ENCODE measurements at places on chromosomes 13 and 19. TPM values are rescaled to one million over a fixed set of nuclear protein-coding genes. Genes with fewer than 3 reads are reported as not detected.

KLK12 gene
- not detected for total RNA-seq

GRCh38 chr19:15498910-15499309 is 9.4 kb upstream of the CYP4F22 start:
- no peak for DNase-seq

DNA sequence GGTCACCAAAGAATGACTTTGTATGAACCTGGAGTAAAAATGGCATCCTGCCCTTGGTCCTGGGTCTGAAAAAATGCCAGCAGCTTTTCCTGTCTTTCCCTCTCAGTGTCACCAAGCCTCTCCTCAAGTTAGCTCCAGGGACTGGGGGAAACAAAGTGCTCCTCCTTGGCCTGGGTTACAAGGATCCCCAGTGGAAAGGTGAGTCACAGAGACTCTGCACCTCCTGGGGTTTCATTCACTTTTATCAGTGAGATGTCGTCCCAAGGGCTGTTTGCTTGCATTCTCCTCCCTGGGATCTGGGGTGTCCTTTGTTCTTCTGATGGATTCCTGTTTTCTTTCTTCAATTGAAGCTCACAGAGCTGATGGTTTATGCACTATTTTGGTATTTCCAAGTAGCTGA is 93.2 kb upstream of the CSNK1A1L start:
- no peak for DNase-seq

DNA sequence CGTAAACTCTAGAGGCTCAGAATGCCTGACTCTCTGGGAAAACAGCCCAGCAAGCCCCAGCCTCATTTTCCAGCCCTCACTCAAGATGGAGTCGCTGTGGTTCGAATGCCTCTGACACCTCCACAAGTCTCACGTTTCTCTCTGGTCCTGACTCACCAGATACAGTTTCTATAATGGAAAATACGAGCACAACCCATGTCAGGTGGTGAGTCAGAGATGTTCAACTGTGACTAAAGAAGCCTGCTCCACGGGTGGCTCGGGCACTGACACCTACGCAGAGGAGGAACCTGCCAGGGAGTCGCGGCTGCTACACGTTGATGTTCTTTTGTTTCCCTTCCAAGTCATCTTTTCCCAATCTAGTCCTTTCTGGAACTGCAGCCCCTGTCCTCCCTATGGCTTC is 87.1 kb upstream of the STK24 start:
- DNase-seq: peak; percentile 14

DNA sequence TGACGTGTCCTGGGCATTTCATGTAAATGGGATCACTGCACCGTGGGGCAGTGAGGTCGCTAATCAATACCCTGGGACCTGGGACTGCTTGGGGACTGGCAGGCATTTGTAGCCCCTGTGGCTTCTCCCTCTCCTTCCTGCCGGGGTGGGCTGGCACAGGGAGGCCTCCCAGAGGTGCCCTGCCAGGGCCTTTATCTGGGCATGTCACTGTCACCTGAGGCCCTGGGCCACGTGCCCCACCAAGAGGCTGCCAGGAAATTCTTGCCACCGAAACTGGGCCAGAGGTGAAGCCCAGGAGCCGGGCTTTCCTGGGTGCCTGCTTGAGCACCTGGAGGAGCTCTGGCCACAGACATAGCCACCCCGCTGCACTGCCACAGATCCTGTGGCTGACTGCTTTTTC is 1.8 kb upstream of the NMRK2 start:
- DNase-seq: no peak

HCST gene
- 0.81 TPM for total RNA-seq

OR7C1 gene
- not detected for total RNA-seq

- DNase-seq: no peak
Measured at GRCh38 chr19:30447553-30447870, 75.3 kb downstream of the ZNF536 start.

DNA sequence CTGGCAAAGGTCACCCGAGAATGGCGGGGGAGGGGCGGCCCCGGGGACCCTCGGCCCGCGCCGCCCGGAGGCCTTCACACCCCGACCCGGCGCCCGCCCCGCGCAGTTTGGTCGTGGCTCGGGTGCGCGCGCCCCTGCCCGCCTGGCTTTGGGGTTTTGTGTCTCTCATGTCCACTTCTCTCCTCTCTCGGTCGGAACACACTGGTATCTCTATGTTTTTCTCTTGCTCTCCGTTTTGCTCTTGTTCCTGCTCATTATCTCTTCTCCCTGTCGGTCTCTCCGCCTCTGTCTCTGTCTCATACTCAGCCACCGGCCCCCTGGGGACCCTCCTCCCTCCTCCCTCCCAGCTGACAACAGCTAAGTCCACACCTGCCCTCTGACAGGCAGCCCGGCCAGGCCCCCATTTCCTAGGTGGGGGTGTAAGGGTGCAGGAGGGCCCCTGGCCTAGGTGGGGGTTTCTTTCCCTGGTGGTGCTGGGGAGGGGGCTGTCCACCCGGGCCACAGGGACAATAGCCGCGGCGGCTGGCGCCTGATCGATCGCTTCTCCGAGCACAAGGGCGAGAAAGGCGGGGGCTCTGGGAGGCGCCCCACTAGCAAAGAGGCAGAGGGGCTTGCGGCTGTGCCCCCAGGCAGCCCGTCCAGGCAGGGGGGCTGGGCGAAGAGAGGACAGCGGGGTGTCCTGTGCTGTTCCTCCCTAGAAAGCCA is 2.3 kb downstream of the ONECUT3 start:
- DNase-seq: no peak

DNA sequence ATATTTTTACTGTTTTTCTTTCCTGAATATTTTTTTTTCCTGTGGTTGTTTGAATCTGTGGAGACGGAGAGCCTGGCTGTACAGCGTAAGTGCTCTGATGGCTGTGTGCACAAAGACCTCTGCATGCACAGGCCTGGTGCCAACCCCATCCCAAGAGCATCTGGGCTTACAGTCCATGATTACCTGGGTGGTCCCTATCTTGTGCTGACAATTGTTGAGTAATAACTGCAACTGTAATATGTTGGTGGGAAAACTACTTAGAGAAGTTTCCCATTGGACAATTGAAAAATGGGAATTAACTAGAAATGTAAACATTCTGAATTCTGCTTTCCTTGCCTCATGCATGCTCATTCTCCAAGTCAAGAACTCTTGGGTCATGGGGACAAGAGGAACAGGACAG is 268.7 kb downstream of the SHISA2 start:
- no peak for DNase-seq

ZNF416 gene
- 3.4 TPM for total RNA-seq

GRCh38 chr13:25380741-25381324 is 9.1 kb downstream of the ATP8A2 start:
- DNase-seq: no peak

DNA sequence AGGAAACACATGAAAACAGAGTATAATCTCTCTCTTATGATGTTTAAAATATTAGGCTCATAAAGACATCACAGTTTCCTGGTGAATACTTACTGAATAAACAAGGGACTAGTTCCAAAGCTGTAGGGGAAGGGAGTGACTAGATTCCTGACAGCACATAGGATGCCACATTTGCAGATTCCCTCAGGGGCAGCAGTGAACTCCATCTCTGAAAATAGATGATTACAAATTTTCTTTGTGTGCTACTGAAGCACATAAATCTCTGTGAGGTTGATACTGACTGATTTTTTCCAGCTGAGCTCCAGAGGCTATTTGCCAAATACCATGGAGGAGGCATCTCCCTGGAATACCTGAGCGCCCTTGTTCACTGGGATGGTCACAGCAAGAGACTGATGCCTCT is 77.3 kb downstream of the FGF9 start:
- DNase-seq: no peak

DNA sequence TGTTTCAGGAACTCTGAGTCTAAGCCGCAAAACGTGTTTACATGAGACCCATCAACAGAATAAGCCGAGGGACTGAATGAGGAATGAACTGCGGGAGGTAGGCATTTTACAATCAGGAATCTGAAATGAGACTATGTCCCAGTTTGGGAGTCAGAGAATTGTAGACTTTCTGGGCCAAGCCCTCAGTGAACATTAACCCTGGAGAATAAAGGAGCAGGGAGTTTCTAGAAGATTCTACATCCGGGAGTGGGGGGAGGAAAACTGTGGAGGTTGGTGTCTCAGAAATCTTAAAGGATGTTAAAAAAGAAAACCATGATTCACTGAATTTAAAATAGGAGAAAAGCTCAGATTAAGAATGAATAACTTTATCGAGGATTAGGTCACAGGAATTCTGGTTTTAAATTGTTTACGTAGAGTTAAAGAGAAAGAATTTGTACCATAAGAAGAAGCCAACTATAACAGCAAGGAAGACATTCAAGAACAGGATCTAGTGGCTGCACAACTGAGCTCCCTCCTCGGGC is 18.5 kb downstream of the RFX2 start:
- peak; percentile 80 for DNase-seq

HNRNPM gene
- 41.8 TPM for total RNA-seq

ZNF610 gene
- 2.3 TPM for total RNA-seq

- no peak for DNase-seq
Measured at GRCh38 chr13:55087085-55087484, 2053.6 kb upstream of the PRR20A start.

DNA sequence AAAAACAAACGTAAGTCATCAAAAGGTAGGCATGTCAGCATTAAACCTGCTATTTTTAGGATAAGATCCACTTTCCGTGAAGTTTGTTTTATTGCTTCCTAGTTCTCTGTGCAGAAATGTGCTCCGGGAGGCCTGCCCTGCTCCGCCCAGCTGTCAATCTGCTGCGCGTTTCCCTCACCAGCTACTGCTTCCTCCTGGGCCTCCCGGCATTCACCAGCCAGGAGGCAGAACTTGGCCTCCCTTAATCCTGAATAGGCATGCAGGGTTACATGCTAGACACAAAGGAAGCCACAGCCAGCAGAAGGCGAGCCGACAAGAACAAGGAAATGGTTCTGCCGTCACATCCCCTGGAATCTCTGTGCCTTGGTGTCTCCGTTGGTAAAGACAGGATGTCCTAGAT is 386.2 kb downstream of the IRS2 start:
- DNase-seq: no peak

DNA sequence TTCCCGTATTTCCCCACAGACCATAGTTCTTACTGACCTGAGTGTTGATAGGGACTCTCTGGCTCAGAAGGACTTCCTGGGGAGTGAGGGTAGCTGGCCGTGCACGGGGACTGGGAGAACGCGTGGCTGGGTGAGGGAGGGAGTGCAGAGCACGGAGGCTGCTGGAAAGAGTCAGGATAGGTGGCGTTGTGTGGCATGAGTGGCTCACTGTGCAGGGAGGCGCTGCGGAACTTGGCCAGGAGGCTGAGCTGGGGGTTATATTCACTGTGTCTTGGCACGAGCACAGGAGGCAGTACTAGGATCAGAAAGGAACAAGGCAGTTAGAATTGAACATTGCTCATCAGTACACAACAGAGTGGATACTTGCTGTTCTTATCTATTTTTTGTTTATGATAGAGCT is 47.4 kb downstream of the SMAD9 start:
- no peak for DNase-seq

DNA sequence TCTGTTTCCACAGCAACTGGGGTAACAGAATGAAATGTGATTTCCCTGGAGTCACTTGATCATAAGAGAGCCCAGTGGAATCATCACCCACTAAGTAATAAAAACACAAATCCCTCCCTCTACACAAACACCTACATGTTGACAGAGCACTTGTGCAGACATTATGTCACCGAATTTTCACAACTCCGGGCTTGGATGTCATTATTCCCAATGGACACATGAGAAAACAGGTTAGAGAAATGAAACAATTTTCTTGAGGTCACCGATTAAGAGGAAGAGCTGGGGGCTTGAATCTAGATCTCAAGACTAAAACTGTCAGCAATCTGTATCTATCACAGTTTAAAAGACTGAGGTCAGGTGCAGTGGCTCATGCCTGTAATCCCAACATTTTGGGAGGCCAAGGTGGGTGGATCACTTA is 3.1 kb downstream of the XRCC1 start:
- no peak for DNase-seq

DNA sequence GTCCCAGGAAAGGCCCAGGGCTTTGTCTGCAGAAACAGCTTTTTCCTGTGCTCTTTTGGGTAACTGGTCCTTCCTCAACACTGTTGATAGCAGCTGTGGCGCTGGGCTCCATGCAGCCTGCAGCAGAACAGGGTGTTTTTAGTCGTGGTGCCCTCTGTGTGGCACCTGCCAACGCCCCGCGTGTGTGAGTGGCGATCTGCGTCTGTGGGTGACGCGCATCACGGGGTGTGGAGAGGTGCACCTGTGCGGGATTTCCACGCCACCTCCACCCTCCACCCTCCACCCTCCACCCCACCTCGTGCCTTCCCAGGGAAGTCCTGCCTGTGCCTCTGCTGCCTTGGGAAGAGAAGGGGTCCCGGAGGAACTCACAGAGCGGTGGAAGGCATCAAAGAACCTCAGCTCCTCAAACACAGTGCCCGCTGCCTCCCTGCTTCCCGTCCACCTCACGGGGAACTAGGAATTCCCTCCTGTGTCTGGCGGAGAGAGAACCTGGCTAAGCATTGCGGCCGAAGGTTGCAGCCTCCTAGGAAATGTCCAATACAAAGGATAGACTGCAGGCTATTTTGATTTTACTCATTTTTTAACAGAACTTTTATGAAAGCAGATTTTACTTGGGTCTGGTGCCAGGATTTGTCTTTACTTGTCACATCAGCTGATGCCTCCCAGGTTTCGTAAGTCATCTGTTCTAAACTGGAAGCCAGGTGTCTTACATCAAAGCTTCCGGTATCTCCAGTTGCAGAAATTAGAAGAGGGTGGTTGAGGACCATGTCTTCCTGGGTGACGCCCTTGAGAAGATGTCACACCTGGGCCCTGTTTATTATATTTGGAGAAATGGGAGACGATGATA is 84.0 kb downstream of the ATP11A start:
- DNase-seq: no peak

DNA sequence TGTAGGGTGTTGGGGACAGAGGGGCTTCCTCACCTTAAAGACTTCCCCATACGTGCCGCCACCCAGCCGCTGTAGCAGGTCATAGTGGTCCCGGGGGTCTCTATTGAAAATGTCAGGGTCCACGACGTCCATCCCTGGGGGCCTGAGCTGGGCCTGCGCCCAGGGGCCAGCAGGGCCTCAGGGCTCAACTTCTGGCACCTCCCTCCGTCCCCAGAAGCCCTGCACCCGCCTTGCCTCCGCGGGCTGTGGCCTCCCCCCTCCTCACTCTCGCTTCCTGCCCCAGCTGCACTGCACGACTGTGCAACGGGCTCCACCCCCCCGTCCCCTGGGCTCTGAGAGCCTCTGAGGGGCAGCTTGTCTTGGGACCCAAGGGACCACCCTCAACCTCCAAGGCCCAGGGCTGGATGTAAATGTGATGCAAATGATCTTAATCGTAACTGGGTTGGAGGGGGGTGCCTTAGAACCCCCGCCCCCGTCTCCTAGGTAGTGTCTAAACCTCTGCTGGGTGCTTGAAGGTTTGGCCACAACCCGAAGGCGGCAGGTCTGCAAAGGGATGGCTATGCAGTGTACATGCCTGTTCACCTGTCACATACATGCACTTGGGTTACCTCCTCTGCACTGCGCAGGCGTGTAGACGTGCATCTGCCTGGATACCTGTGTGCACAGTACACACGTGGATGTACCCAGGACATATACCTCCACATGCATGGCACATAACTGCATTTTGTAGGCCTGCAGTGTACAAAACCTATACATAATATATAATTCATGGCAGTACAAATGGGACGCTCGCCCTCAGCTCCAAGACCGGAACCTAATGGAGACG is at the start of gene MAP4K1:
Gene MAP4K1, minus strand, starts transcription at position 190 of the 826 bp plus-strand sequence. Its CDS starts 58 bp downstream, at position 132.
- DNase-seq: no peak

Data from fibroblast of the aortic adventitia (primary cell).